Fibroblast of lung (primary cell): ENCODE measurements at places on chromosomes 7 and 10.

- DNase-seq: no peak
Observed at GRCh38 chr10:110404413-110404812, 93.3 kb upstream of the DUSP5 start.

- no peak for DNase-seq
Observed at GRCh38 chr7:37074370-37074769, 350.1 kb upstream of the AOAH start.

DNA sequence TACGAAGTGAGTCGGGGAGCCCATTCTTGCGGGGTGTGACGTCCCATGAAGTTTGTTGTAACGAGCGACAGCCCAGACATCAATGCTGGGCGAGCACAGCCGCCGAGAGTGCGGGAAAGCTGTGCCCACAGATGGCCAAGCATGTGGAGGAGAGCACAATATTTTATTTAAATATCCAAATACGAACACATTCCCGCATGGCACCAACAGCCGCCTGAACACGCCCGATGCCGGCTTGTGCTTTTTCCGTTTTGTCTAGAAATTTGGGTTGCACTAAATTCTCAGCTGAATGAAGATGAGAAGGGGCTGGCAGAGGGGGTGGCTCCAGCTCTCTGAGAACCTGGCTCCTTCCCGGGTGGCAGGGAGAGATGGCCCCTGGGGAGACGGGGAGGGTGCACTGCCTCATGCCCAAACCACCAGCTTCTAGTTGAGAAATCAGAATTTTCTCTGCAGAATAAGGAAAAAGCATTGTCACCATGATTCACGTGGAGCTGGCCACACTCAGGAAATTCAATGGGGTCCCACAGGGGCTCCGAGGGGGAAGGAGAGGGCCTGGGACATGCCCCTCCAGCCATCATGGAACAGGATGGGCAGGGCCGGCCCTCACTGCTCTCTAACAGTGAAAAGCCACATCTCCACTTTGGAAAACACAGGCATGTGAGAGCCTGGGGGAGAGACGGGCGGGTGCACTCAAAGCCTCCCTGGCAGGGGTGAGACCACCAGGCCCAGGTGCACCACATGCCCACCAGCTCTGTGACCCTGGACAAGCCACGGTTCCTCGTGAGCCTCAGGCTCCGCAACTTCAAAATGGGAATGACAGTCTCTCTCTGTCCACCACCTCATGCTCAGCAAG, 48.3 kb downstream of the EBF3 start:
- no peak for DNase-seq

GRCh38 chr10:92990615-92991014, 70.0 kb upstream of the CYP26C1 start:
- peak; percentile 45 for DNase-seq

- no peak for DNase-seq
Observed at GRCh38 chr7:111528331-111528730, 34.0 kb downstream of the IMMP2L start.

- no peak for DNase-seq
Observed at GRCh38 chr10:96096958-96097357, 33.1 kb upstream of the ZNF518A start.

GRCh38 chr7:152869677-152870051, 110.1 kb downstream of the ACTR3B start:
- no peak for DNase-seq

- no peak for DNase-seq
Observed at GRCh38 chr10:63719226-63719856, 198.1 kb downstream of the REEP3 start.

- DNase-seq: no peak
Observed at GRCh38 chr10:86312701-86313270, 53.8 kb downstream of the GRID1 start.

- no peak for DNase-seq
Observed at GRCh38 chr7:103793614-103794013, 195.8 kb downstream of the RELN start.

- DNase-seq: no peak
Observed at GRCh38 chr7:70641882-70642281, 490.1 kb upstream of the GALNT17 start.

- no peak for DNase-seq
Observed at GRCh38 chr10:97916586-97916985, 66.9 kb downstream of the GOLGA7B start.

DNA sequence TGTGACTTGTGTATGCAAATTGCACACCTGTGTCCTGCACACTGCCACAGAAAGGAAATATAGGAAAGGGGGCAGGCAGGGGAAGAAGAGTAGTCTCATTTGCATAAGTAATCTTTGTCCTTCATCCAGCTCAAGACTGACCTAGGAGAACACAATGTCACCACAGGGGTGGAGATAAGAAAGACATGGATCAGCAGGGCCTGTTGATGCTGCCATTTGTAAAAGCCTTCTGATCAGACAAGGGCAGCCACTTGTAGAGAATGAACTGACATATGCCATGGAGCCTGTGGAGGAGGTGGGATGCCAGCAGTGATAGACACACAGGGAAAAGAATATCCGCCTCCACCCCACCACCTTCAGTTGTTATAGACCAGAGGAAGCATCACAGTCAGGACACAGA, 528.9 kb downstream of the HTR7 start:
- DNase-seq: no peak

- DNase-seq: peak; percentile 43
Observed at GRCh38 chr10:14617852-14618251, 156.8 kb downstream of the FAM107B start.

GRCh38 chr10:62760401-62760800, 44.1 kb upstream of the ADO start:
- no peak for DNase-seq

DNA sequence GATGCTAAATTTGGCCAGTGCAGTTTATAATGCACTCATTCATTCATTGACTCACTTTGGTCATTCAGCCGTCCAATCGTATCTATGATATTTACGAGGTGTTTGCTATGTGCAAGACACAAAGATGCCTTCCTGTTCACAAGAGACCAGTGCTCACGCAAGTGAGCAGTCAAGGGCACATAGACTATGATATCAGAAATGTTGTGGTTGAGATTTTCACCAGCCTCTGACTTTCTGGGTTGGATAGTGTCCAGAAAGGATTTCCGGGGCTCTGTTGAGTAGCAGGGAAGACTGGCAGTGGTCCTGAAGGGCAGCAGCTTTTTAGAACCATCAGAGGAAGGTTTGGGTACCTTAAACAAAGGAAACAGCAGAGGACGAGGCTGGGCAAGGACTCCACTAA, 191.8 kb downstream of the GALNT17 start:
- peak; percentile 17 for DNase-seq

DNA sequence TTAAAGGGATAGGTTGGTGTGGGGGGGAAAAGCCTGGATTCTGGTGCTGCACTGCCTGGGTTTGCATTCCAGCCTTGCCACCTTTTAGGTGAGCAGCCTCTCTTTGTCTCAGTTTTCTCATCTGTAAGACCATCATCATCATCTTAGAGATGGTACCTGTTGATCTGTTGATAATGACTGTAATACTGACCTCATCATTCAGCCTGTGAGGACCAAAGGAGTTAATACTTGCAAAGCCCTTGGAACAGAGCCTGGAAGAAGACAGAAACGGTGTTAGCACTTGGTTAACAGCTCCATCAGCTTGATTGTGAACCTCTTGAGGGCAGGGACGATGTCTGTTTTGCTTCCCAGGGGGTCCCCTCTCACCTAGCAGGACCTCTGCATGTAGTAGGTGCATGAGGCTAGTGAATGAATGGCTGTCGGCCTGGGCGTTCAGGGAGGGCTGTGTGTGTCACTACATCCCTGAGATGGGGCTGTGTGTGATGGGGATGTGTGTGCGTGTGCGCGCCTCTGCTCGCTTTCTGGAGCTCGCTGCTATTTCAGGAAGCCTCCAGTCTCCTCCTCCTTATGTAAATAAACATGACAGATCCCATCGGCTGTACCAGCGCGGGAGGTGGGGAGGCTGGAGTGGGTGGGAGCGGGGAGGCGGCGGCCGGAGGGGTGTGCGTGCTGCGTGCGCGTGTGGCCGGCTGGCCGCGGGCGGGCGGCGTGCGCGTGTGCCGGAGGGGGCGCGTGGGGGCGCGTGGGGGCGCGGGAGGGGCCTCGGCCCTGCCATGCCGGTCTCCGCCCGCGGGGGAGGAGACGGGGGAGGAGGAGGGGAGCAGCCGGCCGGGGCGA, 61.2 kb downstream of the NEURL1 start:
- DNase-seq: peak; percentile 62

DNA sequence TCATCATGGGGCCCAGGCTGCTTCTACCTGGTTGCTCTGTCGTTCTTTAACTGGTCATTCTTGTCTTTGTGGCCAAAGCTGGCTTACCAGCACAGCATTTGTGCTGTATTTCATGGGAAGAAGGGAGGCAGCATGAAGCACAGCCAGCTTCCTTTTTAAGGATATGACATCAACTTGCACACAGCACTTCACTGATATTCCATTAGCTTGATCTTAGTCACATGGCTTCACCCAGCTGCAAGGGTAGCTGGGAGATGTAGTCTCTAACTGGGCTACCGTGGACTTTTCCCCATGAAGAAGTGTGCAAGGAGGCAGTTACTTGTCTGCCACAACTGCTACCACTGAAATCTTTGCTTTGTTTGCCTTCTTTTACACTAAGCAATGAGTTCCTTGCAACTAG, 525.2 kb downstream of the LRMDA start:
- DNase-seq: peak; percentile 17
